ENCODE measurements at places on chromosomes 12 and 14.

GRCh38 chr12:112907415-112908157, 824 bp downstream of the OAS1 start:
- no peak for DNase-seq

- no peak for DNase-seq
Measured at GRCh38 chr14:36014236-36014635, 162.3 kb downstream of the PTCSC3 start.

DNA sequence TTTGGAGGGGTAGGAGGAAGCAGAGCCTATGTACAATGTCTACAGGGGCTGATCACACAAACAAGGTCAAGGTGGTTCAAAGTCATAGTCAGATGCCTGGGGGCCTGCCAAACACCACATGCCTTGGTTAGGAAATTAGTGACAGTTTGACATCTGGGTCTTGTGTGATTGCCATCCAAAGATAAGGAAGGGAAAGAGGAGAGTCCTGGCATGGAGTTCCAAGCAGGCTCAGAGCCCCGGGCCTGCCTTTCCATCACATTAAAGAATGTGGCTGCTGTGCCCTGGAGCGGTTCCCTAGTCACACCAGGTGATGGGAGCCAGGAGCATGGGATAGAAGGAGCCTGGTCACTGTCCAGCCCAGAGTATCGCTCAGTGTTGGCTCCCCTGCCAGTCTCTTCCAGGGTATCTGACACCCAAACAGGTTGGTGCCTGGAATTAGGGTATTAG, 53.6 kb upstream of the BCL2L14 start:
- DNase-seq, result no peak

DNA sequence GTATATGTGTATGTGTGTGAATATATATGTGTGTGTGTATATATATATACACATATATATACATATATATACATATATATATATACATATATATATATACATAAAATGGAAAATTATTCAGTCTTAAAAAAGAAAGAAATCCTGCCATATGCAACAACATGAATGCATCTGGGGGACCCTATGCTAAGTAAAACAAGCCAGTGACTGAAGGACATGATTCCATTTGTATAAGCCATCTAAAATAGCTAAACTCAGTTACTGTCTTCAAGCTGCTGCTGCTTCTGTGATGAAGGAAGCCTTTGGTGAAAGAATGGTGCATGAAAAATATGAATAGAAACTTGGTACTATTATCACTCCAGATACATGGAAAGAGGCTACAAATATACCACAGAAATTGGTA, 118.6 kb downstream of the ATXN7L3B start:
- DNase-seq, result no peak

DNA sequence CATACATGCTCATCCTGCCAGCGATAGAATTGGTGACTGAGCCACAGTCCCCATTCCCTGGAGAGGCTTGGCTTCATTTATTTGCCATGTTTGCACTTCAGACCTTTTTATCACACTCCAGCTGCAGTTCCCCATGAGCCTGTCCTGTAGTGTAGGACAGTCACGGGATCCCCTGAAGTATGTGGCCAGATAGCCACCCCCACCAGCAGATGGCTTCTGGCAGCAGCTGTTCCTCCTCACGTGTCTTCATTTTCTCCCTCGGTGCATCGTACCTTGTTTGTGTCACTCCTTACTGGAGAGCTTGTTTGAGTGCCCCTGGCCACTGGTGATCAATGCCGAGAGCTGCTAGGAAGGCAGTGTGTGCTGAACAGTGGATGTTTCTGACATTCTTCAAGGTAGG, 40.2 kb downstream of the UBE3B start:
- DNase-seq, result peak; percentile 76

DNA sequence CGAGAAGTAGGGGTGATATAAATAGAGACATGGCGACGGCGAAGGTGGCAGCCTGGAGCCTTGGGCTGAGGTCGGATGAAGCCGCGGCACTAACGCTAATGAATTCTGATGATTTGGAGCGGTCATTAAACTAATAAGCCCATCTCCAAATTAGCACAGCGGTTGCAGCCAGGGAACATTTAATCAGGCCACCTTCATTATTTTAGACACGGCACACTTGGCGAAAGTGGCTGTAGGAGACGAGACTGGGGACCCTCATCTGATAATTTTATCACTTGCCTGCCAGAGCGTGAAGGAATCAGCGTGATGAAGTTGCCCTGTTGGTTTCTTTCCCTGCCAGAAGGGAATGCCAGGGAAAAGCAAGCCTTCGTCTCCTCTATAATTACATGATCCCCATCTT, 664.3 kb upstream of the TBX3 start:
- DNase-seq, result no peak

DNA sequence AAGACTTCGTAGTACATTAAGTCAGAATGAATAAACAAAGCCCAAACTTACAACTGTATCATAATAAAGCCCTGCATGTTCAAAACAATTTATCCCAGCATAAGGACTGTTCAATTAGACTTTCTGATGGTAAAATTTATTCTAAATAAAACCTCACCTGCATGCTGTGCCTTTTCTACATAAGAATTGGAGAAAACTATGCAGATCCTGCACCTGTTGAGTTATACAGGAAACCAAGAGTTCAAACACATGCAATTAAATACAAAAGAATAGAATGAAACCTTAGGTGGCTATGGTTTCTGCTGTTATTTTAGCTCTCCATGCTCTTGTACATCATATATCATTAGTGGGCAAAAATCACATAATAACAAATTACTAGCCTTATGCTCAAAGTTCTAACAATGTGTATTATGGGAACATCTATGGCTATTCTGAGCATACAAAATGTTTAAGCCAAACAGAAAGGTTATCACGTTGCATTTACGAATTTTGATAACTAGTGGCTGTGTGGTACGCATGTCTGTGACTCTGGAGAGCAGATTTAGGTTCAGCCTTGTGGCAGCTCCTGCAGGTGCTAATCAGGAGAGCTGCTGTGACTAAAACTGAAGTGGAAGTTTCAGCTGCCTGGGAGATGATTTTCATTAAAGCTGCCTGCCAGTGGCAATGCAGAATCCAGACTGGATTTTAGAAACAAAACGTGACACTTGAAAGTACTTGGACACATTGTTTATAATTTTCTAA, 36.1 kb upstream of the LRFN5 start:
- DNase-seq, result no peak

DNA sequence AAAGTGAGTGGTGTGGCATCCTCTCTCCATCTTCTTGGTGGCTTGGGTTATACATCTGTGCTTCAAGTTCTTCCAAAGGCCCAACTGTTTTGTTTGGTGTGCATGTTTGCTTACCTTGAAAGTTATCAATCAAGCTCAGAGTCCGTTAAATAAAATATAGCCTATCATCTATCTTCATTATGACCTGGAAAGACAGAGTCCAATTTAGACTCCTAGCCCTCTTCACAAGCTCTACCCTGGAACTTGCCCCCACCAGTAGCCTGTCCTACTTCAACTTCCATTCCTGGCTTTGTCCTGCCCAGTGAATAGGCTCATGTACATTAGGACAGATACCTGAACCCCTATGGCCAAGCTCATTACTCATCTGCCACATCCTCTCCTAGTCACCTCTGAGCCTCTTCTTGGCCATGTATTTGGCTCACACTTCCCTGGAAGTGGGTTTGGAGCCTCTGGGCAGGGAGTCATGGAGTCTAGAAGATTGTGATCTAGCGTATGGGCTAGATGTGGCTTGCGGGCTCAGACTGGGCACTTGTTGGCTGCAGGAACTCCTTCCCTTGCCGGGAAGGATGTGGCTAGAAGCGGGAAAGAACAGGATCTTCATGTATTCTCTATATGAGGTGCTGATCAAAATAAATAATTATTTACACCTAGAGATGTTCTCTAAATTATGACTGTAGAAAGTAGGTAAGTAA, 6.4 kb upstream of the SSTR1 start:
- no peak for DNase-seq

DNA sequence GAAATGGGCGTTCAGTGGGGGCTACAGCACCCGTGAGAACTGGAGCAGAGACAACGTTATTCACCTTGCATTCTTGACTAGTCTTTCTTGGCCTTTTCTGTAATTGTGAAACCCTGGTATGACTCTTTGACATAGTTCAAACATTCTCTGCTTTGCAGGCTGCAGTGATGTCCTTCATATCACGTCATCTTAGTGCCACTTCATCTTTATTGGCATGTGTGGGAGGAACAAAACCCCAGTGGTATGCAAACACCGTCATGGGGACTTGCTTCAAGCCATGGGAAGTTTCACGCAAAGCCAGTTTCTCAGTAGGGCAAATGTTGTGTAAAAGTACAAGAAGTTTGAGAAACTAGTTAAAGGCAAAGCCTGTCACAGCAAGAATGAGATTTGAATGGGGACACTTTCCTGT, 20.2 kb upstream of the DUSP16 start:
- peak; percentile 11 for DNase-seq

- DNase-seq, result no peak
Measured at GRCh38 chr12:108318472-108319275, 20.4 kb downstream of the CMKLR1 start.

DNA sequence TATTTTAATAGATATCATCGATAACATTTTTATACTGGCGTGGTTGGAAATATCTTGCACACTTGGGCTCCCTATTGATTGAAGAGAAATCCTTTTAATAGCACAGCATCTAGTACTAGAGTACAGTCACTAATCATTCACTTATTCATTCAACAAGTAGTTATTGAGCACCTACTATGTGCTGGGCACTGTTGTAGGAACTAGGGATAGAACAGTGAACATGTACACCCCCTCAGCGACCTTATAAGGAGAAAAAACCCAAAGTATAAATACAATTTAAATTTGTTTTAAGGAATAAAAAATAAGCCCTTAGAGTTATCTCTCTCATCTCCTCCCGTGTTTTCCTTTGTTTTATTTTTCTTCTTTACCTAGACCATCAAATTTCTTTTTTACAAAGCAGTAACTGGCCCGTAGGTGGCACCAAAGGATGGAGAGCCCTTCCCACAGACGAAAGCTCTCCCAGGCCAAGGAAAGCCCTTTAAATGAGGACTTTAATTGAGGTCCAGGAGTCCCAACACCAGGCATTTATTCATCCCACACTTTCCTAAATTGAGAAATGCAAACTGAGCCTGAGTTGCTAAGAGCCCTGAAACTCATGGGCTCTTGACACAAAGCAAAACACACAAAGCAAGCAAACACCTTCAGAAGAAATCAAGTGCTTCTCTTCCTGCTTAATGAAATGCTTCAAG, 29.0 kb downstream of the PEBP1 start:
- peak; percentile 37 for DNase-seq

Measured in mesenchymal stem cell (in vitro differentiated cells and primary cell).